ENCODE measurements at places on chromosomes 5 and 9.

- no peak for DNase-seq
These were observed 31.7 kb downstream of the ALG2 start for GRCh38 chr9:99189887-99190596.

DNA sequence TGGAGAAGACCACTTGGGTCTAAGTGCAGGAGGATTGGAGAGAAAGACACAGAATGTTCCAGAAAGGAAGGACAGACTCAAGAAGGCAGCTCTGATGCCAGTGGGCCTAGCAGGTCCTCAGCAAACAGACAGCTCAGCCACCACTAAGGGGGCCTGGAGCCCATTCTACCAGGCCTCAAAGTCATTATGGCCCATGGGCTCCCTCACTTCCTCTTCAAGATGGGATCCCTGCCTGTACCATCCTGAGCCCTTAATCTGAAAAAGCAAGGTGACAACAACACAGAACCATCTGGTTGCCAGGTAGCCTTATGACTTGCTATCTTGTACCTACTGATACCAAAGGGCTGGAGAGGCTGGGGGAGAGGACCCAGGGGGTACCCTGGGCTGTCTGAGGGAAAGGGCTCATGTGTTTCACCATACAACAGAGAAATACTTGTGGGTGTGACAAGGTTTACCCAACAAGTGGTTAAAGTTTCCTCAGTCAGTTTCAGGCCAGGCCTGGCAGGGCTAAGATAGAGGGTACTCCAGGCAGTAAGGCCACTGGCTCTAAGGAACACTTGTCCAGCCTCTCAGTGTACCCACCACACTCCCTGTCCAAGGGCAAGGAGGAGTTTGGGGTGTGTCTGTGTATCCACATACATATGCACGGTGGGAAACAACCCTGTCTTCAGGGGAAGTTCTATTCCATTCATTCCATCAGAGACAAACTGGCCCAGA, 30.7 kb downstream of the TCF7 start:
- no peak for DNase-seq

- no peak for DNase-seq
These were observed 449.1 kb downstream of the PSAT1 start for GRCh38 chr9:78746010-78746409.

DNA sequence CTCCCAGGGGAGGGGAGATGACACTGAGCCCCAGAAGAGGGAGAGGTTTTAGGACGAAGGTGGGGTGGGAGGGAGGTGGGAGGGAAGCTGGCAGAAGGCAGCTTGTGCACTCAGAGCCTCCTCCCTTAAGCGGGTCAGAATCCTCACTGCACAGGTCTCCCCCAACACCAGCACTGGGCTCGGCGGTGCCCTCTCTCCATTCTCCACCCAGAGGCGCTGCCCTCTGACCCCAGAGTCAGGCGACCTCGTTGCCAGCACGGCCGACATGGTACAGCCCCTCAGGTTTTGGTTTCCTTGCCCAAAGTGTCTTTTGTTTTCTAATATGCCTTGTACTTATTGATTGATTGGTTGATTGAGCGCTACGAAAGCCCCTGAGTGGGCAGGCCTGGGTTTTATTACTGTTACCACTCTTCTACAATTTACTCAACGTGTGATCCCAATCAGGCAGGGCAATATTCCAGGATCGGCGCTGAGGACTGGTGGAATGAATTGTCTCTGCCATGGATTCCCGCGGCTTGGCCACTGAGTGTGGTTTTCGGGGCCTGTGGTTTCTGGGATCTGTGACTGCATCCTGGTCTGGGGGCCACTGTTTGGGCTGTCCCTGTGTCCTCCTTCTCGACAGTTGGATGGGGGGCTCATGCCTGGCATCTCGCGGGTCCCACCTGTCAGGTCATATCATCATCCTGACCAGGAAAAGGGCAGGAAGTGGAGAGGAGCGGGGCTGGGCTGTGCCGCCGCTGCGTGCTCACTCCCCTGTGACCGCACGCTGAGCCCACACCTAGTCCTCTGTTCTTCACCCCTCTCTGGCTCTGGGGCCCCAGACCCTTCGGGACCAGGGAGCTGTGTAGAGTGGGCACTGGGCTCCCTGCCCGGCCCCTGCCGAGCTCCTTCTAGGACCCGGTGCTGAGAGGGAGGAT, 9.6 kb upstream of the FCN2 start:
- DNase-seq: no peak

DNA sequence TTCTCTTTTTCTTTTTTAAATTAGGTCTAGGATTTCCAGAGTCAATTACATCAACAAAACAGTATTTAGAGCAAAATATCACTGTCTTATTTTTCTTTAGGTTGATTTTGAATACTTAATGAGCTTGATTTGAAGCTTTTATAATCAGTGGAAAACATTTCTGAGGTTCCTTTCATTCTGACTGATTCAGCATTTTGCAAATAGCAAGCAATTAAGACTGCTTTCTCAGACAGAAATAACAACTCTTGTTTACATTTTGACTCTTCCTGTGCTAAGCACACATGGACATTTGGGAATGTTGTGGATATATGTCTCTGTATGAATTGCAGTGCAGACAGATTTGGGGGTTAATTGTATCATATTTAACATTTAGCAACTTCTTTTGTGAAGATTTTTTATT, 22.2 kb upstream of the MCCC2 start:
- no peak for DNase-seq

DNA sequence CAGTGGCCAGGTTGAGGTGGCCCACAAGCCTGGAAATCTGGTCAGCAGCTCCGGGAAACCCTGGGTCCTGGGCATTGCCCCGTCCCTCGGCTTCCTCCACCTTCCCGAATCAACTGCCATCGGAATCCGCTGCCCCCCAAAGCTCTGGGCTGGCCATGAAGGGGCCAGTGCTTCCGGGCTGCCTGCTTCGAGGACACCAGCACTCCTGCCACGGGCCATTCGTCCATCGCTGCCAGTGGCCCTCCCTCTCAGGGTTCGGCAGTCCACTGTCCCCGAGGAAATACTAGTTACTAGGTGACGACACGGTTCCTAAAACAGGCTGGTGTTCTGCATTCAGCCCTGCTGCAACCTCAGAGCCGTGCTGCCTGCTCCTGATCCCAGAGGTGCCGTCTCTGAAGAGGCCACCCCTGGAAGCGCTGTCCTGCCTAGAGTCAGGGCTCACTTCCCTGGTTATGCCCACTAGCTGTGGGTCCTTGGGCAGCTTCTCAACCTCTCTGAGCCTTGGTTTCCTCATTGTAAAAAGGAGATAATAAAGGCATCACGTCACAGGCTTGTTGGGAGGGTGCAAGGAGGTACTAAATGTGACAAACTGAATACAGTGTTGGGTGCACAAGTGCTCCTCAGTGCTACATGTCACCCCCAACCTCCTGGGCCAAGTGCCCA, 3.5 kb upstream of the WDR5 start:
- no peak for DNase-seq

DNA sequence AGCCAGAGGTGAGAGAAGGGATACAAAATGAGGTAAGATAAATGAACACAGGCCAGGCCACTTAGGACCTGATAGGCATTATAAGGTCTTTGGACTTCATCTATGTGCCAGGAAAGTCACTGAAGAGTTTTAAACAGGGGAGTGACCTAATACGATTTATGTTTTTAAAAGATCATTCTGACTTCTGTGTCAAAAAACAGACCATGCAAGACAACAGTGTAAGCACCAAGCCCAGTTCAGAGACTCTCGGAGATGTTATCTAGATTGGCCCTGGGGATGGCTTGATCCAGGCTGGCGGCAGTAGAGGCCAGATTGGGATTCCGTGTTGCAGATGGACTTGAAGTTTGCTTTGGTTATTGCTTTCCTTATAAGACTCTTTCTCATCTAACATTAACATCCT, 43.0 kb upstream of the DPYSL3 start:
- DNase-seq: no peak

GRCh38 chr9:123860603-123861002, 69.3 kb downstream of the DENND1A start:
- no peak for DNase-seq

DNA sequence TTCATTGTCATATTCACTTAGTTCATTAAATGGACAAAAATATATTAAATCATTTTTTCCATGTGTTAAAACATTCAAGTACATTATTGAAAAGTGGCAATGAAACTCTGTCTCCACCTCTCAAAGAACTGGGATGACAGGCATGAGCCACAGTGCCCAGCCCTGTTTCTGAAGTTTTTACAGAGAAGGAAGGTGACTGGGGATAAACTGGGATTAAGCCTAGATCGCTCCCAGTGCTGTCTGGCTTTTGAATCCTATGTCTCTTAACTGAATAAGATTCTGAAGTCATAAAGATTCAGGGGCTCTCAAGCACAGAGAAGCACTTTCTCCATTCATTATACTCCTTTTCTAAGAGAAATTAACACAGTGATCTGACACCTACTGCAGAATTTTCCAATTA, 88.3 kb downstream of the SLC38A9 start:
- no peak for DNase-seq

DNA sequence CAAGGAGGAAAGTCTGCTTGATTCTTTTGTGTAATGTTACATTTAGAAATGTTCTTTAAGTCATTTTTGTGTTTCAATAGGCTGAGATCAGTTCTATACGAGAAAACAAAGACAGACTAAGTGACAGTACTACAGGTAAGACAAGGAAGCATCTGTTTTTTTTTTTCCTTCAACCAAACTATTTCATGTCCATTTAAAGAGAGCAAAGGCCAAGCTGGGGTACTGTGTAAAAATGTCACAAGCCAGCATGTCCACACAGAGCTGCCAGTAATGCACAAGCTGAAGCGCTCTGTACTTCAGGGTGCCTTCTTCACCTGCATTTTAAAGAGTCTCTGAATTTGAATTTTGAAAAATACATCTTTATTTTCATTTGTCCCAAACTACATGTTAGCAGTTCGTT, 20.2 kb upstream of the TTC23L start:
- DNase-seq: no peak

GRCh38 chr5:154118893-154119336, 71.6 kb upstream of the GALNT10 start:
- peak; percentile 8 for DNase-seq

- DNase-seq: no peak
These were observed 240.7 kb upstream of the DAPK1 start for GRCh38 chr9:87256973-87257372.

DNA sequence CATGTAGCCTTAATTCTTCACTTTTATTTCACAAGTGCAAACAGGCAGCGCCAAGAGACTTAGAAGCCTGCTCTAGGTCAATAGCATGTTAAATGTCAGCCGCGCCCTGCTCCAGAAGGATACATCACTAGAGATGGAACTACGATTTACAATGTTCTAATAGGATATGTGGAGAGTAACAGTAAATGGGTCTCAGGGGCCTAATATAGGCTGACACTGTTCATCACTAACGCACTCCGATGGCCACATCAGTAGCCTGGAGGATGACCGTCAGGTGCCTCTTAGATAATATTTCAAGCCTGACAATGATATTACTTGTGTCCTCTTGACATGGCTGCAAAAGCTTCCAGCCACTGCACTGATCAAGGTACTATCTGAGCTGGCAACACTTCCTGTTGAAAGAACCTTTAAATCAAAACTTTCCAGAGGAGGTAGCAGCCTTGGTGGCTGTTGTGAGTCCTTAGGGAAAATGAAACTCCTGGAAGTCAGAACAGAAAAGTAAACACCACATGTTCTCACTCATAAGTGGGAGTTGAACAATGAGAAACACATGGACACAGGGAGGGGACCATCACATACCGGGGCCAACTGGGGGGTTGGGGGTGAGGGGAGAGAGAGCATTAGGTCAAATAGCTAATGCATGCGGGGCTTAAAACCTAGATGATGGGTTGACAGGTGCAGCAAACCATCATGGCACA, 35.0 kb downstream of the PTTG1 start:
- no peak for DNase-seq

- peak; percentile 86 for DNase-seq
These were observed 97.0 kb upstream of the TARS1 start for GRCh38 chr5:33343676-33344327.

GRCh38 chr5:80216753-80217596, 38.9 kb downstream of the SERINC5 start:
- no peak for DNase-seq

DNA sequence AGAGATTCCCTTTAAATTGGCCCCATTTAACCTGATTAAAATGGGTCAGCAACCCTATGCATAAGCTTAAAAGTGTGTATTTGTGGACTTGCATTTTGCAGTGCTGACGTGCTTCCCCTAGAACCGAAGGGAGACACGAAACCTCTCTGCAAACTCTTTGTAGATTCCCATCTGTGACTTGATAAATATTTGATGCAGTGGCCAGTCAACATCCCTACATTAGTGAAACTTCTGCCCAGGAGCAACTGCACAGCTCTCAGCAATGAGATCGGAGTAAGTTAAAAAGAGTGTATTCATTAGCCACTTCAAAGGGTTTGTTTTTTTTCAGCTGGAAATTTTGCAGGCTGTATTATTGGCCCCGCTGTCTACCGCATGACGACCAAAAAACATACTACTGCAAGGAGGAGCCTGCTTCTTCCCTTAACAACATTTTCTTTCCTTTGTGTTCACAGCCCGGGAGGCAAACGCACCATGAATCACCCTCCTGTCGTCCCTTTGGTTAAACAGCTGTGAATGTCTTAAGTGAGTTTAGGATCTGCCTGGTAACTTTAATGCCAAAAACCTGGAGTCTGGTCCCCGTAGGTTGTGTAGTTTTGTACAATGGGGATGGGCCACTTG, 38.0 kb upstream of the TCERG1 start:
- DNase-seq: no peak

All from HTR-8/SVneo (cell line).